ENCODE measurements at places on chromosomes 13 and 19.

DNA sequence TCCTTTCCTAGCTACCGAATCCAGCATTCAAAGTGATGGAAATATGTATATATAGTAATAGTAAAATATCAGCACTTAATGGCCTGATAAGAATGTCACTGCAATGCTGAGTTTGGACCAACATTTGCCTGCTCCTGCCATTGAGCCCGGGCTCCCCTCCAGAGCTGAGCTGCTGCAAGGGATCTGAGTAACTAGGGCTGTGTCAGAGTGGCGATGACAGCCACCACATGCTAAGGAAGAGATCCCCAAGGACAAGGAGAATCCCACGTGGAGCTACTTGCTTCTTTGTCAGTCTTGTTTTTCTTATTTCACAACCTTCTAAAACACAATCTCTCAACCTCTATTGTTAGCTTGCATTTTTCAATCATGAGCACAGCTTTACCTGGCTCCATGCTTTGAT is 19.5 kb upstream of the ALOX5AP start:
- no peak for DNase-seq

GRCh38 chr13:69461397-69461796 is 646.2 kb upstream of the ATXN8OS start:
- DNase-seq: no peak

DNA sequence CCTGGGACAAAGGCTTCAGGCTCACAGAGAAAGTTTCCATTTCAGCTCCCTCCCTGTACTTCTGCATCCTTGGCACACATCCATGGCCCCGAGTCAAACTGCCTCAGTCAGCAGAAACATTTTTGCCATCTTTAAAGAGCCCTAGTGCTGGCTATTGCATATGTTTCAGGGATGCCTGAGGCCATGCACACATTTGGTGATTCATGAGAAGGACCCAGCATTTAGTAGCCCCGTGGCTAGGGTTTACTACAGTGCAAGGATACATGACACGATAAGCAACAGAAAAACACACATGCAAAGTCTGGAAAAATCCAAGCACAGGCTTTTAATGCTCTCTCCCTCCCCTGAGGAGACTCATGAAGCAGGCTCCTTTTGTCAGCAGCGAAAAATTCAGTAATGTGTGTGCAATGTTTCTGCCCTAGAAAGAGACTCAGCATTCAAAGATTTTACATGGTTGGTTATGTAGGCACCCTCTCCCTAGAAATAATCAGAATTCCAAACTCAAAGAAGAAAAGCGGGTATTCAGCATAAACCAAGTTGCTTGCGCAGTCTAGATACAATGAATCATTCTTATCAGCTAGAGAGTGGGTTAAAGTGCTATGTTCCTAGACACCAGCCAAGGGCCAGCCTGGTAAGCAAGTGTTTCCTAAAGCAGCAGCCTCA is 17.6 kb downstream of the ACOD1 start:
- DNase-seq: no peak

DNA sequence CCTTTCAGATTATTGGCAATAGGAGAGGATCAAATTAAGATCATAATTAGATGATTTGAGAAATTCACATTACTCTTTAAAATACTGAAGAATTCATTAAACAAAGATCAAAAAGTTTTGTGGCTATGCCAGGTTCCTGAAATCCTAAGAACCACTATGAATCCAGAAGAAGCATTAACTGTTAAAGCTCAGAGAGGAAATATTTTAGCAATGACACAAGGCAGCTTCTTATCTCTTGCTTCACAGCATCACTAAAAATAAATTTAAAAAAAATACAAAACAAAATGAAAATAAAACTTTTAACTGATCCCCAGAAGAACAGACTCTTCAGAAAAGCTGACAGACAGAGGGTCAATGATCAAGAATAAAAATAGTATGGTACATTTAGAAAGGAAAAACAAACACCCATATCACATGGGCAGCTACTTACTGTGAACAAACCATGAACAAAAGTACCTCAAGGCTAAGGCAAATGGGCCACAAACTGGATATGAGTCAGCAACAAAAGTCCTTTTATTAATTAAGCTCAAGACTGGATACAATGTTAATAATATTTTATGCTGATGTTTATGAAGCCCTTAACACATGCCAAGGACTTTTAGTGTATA is 19.6 kb downstream of the RNF6 start:
- DNase-seq: no peak

- DNase-seq: no peak
Observed at GRCh38 chr13:113448545-113448884, 4.8 kb downstream of the ADPRHL1 start.

- DNase-seq: no peak
Observed at GRCh38 chr19:55622242-55622969, 2.0 kb downstream of the ZNF784 start.

- DNase-seq: no peak
Observed at GRCh38 chr19:3398900-3399278, 32.5 kb downstream of the NFIC start.
